ENCODE measurements at places on chromosomes 2 and 18. TPM values are rescaled to one million over a fixed set of nuclear protein-coding genes. Genes with fewer than 3 reads are reported as not detected.

The DUSP19 gene
- 7.0 TPM for total RNA-seq

The CYRIA gene
- 10.8 TPM for total RNA-seq

The STAT4 gene
- total RNA-seq = 0.80 TPM

- H3K27me3 ChIP-seq = no peaks in the 10 kb centered on the region
- peaks cover 7% of the 10 kb centered on the region for H3K4me1 ChIP-seq
- no peak for DNase-seq
- H3K27ac ChIP-seq = no peak overlapping the region
These were observed 112.5 kb downstream of the NCK2 start for GRCh38 chr2:105857076-105857740.

- H3K27me3 ChIP-seq = no peaks in the 10 kb centered on the region
- H3K36me3 ChIP-seq = no peaks in the 10 kb centered on the region
- H3K27ac ChIP-seq = no peak overlapping the region
- H3K4me3 ChIP-seq = no peak overlapping the region
These were observed 1.7 kb downstream of the L3MBTL4 start for GRCh38 chr18:6412933-6413472.

GRCh38 chr18:45774065-45774521 is 50.1 kb downstream of the SLC14A1 start:
- no peak overlapping the region for H3K4me3 ChIP-seq
- DNase-seq = no peak
- no peaks in the 10 kb centered on the region for H3K36me3 ChIP-seq
- H3K27me3 ChIP-seq = no peaks in the 10 kb centered on the region

Data from esophagus muscularis mucosa (tissue), 4 donors.